ENCODE measurements at places on chromosomes 4 and X.

GRCh38 chr4:107037199-107037584, 1.1 kb upstream of the DKK2 start:
- DNase-seq, result no peak

- no peak for DNase-seq
Measured at GRCh38 chrX:143664302-143664701, 28.4 kb upstream of the SLITRK4 start.

- DNase-seq, result no peak
Measured at GRCh38 chr4:38170338-38171169, 210.4 kb downstream of the PTTG2 start.

DNA sequence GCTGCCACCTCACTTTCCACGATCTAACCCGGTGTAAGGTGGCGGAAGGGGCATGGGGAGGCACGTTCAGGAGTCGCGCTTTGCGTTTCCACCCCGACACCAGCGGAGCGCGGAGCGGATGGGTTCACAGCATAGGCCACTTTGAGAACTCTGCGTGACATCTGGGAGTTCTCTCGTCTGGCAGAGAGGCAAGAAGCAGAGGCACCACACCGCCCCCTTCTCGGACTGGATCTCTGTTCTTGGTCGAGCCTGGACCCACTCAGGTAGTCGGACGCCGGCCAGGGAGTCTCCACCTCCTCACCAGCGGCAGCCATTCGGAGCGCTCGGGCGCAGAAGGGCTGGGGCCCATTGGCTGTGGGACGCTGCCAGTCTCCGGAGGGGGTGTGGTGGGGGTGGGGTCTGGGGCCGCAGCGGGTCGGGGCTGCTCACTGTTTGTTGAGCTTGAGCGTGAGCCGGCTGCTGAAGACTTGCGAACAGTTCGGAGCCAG, at the start of gene DACH2:
Gene DACH2 (plus strand): TSS at position 428 of the 488 bp plus-strand sequence.
- DNase-seq, result no peak

DNA sequence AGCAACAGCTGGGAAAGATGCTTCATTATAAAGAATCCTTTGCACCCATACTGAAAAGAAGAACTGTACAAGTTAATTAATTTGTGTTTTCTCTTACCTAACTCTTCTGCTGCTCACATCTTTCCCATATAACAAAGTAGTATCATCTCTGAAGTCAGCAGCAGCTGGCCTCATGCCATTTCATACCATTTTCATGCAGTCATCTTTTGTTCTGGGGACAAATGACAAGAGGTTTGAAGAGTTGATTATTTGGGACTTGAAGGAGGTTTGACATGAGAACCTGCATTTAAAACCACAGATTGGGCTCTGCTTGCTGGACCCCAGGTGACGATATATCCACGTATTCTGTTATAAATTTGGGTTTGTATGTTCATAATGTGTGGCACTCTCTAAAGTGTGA, 430.3 kb downstream of the SPRY1 start:
- no peak for DNase-seq

DNA sequence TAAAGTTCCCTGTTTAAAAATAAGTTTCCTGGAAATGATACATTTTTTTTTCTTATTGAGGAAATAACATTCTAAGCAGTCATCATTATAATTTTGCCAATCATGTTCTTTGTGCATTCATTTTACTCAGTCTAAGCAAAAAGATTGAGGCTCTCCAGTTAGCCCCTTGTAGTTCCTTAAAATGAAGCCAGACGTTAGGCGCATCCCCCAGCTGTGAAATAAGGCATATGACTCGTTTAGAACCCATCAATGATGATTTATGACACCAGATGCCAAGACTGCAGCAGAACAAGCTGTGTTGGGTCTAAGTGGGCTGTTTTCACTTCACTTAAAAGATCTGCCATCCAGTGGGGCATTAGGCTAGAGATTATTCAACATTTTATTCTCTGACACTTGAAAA, 17.0 kb downstream of the PDGFC start:
- DNase-seq, result no peak

DNA sequence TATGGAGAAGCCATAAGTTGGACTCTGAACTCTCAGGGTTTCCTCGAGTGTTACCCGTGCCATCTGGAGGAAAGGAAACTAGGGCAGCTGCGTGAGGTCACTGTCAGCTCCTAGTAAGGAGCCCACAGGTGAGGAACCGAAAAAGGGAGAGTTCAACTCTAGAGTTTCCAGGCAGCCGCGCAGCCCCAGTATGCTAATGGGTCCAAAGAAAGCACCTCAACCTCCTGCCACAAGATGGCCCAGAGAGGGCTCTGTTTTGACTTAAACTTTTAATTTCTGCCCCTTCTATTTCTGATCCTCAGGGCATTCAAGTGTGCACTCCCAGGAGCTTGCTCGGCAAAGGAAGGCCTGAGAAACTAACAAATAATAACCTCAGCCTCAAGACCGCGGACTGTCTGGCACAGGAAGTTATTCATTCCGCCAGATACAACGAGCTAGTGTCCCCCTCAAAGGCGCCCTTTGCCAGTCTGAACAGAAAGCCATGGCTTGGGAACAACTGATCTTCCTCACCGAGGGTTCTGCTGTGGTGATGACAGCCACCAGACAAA, 13.9 kb downstream of the SCARB2 start:
- DNase-seq, result no peak

DNA sequence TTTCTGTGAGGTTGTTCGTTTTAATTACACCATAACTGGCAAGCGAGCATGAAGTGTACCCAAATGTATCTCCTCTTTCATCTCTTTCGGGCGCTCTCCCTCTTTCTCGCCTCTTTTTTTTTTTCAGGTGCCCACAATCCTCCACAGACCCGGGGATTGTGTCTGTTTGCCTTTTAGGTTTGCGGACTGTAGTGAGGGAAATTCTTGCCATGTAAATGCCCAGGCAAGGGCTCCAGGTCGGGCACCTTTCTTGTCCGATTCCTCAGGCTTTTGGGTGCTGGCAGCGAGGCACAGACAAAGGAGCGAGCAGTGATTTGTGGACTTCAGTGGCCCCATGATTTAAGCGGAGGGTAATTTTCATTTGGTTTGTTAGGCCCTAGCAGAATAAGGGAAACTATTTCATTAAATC, 1.1 kb upstream of the PHOX2B start:
- no peak for DNase-seq

Data from stimulated activated CD4-positive, alpha-beta T cell treated with anti-CD3 and anti-CD28 coated beads, Interleukin-15, amount 100 ng/mL, for 1 hour (primary cell).